CD4-positive, alpha-beta T cell treated with Interferon gamma for 1 hour (primary cell): ENCODE measurements at places on chromosomes 2 and 18.

GRCh38 chr2:74385396-74385795 lies 5.3 kb upstream of the DCTN1 start:
- DNase-seq: no peak

DNA sequence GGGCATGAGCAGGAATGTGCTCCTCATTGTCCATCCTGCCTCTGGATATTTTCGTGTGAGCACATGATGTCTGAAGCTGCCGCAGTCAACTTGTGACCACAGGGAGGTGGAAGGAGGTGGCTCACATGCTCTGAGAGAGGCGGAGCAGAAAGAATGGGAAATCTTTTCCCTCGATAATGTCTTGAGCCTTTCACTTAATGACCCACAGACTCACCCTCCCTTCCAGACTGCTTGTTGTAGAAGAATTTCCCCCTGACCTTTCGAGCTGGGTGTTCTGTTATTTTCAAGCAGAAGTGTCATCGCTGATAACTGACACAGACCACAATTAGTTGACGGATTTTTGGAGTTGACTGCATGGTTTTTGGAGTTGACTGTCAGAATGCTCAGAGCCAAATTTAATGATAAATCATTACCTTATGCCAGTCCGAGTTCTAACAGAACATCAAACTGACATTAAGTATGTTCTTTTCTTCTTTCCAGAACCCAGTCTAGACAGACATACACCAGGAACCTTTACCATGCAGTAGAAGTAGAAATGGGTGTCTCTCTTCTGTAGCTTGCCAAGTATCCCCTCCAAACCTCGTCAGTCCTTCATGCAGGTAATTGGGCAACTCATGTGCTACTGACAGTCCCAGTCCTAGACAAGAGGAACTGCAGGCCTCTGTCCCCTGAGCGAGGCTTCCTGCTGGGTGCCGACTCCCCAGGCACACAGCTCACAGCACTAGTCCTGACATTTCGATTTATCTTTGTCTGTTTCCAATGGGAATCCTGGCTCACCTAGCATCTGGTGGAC lies 29.4 kb upstream of the RTTN start:
- no peak for DNase-seq

DNA sequence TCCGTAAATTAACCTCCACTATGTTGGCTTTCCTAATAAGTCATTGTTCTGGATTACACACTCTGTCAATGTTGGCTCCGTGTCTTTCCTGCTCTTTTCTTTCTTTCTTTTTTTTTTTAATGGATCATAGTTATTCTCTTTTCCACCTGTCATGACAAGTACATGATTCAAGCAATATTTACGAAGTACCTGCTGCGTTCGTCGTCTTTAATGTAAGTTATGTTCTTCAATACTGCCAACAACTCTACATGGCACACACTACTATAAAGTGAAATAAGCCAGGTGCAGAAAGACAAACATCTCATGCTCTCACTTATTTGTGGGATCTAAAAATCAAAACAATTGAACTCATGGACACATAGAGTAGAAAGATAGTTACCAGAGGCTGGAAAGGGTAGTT lies 239.1 kb downstream of the SCG2 start:
- no peak for DNase-seq

DNA sequence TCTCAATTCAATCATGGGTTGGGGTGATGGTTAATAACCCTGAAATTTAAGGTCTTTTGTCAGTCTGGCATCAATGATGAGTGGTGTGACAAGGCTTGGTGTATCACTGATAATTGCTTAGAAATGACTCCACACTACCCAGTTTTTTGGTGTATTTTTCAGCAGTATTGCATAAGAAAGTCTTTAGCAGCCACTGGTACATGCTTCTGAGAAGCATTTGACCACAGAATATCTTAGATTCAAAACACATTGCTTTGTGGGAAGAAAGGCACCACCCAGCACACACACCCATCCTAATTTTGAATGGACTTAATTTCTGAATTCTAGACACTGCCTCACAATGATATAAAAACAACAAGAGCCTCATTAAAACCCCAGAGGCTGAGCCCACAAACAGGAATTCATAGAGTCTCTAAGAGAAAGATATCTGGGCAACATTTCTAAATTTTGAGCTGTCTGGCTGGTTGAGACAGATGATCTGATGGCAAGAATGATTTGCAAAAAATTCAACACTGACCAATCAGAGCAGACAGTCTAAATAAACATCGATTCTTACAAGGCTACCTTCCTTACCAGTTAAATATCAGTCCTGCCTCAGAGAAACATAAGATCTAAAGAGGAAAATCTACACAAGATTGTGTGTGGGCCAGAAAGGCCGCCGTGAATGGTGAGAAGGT lies 114.7 kb upstream of the CYP1B1 start:
- DNase-seq: no peak

- no peak for DNase-seq
Observed at GRCh38 chr2:199586646-199587045, 128.9 kb upstream of the SATB2 start.

- DNase-seq: no peak
Observed at GRCh38 chr18:64233851-64234250, 85.0 kb upstream of the LINC00305 start.

GRCh38 chr2:183031911-183032794 lies 6.1 kb downstream of the NCKAP1 start:
- no peak for DNase-seq

DNA sequence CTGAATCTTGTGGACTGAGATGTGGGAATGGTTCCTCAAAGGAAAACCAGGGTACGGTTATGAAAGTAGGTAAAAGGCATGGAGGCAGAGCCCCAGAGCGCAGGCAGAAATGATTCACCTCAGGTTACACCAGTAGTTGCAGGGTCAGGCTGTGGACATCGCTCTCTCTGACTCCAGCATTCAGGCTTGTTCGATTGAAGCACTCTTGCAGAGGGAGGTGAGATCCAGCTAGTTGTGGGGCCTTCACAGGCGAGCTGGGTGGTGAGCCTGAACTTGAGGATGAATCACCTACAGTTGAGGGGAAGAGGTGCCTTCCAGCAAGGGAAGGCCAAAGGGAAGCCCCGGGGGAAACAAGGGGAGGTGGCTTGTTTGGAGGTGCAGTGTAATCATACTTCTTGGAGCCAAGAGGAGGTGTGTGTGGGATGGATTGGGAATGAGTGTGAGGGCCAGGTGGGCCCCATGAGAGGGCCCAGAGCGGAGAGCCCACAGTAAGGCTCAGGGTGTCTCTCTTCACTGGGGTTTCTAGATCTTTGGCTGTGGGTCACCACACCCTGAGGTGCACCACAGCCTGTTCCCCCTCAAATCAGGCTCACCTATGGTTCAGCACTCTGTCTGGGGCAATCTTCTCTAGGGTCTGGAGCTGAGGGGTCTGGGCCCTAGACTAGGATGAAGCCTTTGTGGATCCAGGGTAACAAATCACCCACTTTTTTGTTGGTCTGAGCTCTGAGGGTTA lies 48.5 kb upstream of the MCFD2 start:
- no peak for DNase-seq
